Stimulated activated CD4-positive, alpha-beta T cell treated with anti-CD3 and anti-CD28 coated beads, Interleukin-4, amount 100 ng/mL, for 1 hour (primary cell): ENCODE measurements at places on chromosomes 1 and 21.
A peak's percentile ranks its signal among the peaks of the same experiment; 100 is the strongest.

- no peak for DNase-seq
Measured at GRCh38 chr1:93349231-93350135, 3.8 kb downstream of the DR1 start.

DNA sequence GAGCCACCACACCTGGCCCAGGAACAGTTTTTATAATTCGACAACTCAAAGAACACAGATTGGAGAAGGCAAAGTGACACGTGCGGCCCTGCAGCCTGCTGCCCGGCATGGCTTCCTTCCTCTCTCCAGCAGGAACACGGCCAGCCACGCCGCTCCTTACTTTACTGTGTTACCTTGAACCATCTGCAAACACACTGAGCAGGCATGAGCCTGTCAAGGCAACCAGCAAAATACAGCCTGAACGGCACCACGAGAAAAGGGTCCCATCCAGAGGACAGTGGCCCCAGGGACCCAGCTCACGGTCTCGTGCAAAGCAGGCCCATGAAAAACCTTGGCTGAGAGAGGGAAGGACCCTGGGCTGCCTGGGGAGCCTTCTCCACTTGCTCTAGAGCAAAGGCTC is 38.8 kb downstream of the NPHP4 start:
- no peak for DNase-seq

- no peak for DNase-seq
Measured at GRCh38 chr21:38506661-38507281, 8.5 kb upstream of the ERG start.

GRCh38 chr1:84939151-84939550 is 46.1 kb upstream of the LPAR3 start:
- no peak for DNase-seq

DNA sequence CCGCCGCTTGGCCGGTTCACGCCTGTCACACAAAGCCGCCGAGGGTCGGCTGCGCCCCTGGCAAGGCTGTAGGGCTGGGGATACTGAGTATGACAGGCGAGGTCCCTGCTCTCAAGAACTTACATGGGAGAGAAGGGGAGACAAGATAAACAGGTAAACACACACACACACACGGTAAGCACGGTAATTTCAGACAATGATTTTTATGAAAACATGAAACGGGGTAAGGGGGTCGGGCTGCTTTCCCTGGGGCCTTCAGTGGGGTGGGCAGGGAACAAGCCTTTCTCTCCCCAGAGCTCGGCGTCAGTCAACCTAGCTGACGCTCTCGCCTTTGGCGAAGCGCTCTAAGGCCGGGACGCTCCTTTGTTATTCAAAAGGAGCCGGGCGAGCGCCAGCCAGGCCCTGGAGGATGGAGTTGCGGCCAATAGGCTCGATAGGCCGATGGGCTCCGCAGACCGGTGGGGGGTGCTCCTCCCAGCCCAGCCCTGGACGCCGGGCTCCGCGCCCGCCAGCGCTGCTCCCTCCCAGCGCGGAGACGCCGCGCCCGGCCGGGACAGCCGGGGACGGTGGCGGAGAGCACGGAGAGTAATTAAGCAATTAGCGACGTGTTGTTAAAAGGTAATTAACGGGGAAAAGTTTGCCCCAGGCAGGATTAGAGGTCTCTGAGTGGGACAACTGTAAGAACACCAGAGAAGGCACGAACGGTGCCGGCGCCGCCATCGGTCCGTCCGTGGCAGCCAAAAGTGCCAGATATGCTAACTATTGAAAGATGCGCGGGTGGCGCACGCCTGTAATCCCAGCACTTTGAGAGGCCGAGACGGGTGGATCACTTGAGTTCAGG is 950 bp upstream of the INKA2 start:
- peak; percentile 14 for DNase-seq
